ENCODE measurements at places on chromosomes 5 and 9.

GRCh38 chr5:172403189-172403796, 51.0 kb downstream of the SH3PXD2B start:
- DNase-seq: no peak

- DNase-seq: peak; percentile 64
Observed at GRCh38 chr5:33997331-33997983, 10.4 kb downstream of the AMACR start.

GRCh38 chr9:130607640-130608420, 28.5 kb downstream of the FUBP3 start:
- no peak for DNase-seq

DNA sequence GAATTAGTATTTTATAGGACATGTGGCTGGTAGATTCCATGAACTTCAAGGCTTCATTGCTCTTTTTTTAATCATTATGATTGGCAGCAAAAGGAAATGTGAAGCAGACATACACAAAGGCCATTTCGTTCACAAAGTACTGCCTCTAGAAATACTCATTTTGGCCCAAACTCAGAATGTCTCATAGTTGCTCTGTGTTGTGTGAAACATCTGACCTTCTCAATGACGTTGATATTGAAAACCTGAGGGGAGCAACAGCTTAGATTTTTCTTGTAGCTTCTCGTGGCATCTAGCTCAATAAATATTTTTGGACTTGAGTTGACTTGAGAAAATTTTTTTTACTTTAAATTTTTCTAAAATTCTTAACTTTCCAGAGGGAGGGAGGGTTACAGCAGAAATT, 12.4 kb downstream of the KCNV2 start:
- DNase-seq: no peak

GRCh38 chr5:68182094-68182493, 33.5 kb upstream of the PIK3R1 start:
- DNase-seq: peak; percentile 51

DNA sequence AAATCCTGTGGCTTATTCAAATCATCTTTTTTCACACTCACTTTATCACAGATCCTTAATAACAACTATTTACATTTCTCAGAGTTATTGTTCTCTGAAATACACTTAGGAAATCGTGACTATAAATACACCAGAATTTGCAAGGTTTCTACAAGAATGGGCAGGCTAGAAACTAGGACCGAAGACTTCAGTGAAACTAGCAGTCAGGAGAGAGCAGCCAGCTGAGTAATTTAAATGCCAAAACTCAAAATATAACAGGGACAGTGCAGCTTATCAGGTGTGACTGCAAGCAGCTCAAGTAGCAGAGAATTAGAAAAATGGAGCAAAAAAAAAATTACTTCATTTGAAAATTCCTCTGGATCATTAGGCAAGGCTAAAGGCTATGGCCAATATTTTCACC, 719.3 kb upstream of the ZNF608 start:
- no peak for DNase-seq

Measured in suppressor macrophage treated with lipopolysaccharide for 1 hour (primary cell).